ENCODE measurements at places on chromosomes 13 and 19. TPM values are rescaled to one million over a fixed set of nuclear protein-coding genes. Genes with fewer than 3 reads are reported as not detected.

The SPACA4 gene
- total RNA-seq = not detected

The PRSS57 gene
- not detected for total RNA-seq

GRCh38 chr13:36673838-36674326 lies at the start of gene SERTM1:
Gene SERTM1 (plus strand): TSS chr13:36674020. CDS start chr13:36695079, 21,059 bp downstream.
- no peak for DNase-seq
- H3K27me3 ChIP-seq = peaks cover 63% of the 10 kb centered on the region
- H3K4me3 ChIP-seq = peak within 1 kb of the TSS; percentile 57
- H3K36me3 ChIP-seq = no peaks in the 10 kb centered on the region
- H3K27ac ChIP-seq = no peak within 1 kb of the TSS

DNA sequence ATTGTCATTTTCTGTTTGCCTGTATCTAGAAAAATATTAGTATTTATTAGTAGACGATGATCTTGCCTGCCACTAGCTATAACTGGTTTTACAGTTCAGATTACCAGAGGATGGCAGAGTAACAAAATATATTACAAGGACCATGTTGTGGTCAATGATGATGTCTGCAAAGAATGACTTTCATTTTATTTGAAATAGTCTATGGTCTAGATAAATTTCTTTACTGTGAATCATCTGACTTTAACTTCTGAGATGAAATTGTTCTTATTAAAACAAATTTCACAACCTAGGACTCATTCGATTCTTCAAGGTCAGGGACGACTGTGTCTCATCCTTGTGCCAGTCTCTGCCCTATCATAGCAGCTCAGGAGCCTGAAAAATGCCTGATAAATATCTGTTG lies 637.8 kb upstream of the KLF12 start:
- H3K36me3 ChIP-seq = no peaks in the 10 kb centered on the region
- no peak overlapping the region for H3K4me3 ChIP-seq
- H3K27ac ChIP-seq = peak overlapping the region; percentile 70
- H3K27me3 ChIP-seq = no peaks in the 10 kb centered on the region
- peaks cover 41% of the 10 kb centered on the region for H3K4me1 ChIP-seq
- no peak for DNase-seq

- peak overlapping the region; percentile 94 for H3K27ac ChIP-seq
These were observed 47.9 kb downstream of the LYL1 start for GRCh38 chr19:13054626-13055212.

Measured in osteocyte (in vitro differentiated cells).